Activated naive CD4-positive, alpha-beta T cell treated with anti-CD3 and anti-CD28 coated beads, Interleukin-2, amount 10 ng/mL, durations not matched to agents 5 hours and 36 hours (primary cell): ENCODE measurements at places on chromosomes 5 and 9. TPM values are rescaled to one million over a fixed set of nuclear protein-coding genes. Genes with fewer than 3 reads are reported as not detected.

QRFP gene
- not detected for total RNA-seq

SPOCK1 gene
- not detected for total RNA-seq

PTGDS gene
- 17.8 TPM for total RNA-seq

FOXD4 gene
- total RNA-seq = not detected

SPEF2 gene
- total RNA-seq = 5.5 TPM

TLN1 gene
- 332 TPM for total RNA-seq

IFNK gene
- total RNA-seq = not detected

UBE2B gene
- total RNA-seq = 95.5 TPM

GAS1 gene
- total RNA-seq = 0.58 TPM

AGXT2 gene
- not detected for total RNA-seq

FBP2 gene
- not detected for total RNA-seq

ANKDD1B gene
- not detected for total RNA-seq
